ENCODE measurements at places on chromosomes 3 and 15.
A peak's percentile ranks its signal among the peaks of the same experiment; 100 is the strongest.

- peak; percentile 78 for DNase-seq
Measured at GRCh38 chr3:37945807-37946530, 44.6 kb upstream of the VILL start.

DNA sequence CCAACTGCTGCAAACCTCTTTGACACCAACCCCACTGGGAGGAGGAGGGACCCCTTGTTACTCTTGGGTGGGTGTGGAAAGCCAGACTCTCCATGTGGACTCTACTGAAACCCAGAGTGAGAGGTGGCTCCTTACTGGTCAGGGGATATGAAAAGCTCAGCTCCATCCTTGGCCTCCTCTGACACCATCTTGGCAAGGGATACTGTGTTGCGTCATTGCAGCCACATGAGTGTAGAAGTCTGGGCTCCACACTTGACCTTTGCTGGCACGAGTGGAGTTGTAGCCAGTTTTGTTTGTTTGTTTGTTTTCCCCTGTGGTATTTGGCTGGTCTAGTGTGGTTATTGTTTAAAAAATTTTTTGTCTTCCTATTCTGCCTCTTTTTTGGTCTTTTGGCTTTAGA, 289.1 kb downstream of the GAP43 start:
- no peak for DNase-seq

- DNase-seq = no peak
Measured at GRCh38 chr3:178454726-178455125, 81.5 kb upstream of the KCNMB2 start.

DNA sequence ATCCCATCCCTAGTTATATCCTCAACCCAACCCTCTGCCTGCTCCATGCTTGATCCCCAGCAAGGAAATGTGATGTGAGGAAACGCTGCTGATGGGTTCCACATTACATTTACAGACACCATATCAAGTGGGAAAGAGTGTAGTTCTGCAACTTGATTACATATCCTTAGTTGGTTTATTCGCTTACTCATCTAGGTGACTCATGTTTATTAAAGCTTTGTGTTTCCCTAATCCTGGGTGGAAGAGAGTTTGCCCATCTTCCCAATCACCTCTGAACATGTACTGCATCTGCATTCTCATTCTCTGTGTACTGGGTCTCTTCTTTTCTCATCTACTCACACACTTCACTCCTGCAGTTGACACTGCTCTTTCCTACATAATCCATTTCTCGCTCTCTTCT, 91.7 kb upstream of the PDZRN3 start:
- DNase-seq = no peak

- DNase-seq = no peak
Measured at GRCh38 chr3:108835101-108835500, 12.5 kb downstream of the TRAT1 start.

DNA sequence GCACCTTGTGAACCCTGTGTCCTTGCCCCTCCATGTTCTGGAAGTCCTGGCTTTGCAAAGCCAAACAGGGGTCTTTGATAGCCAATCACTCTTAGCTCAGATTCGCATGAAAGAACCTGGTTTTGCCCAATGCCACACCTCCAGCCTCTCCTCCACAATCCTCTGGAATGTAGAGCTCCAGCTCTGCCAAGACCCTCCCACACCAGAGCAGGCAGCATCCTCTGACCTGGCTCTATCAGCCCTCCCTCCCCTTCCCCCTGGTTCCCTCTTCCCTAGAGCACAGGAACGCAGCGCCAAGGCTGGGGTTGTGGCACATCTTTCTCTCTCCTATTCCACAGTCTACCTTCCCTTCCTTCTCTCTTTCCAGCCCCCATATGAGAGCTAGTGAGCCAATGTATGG, 133.3 kb downstream of the RPLP1 start:
- no peak for DNase-seq

Data from lung microvascular endothelial cell (primary cell).